NCI-H2171 (cell line): ENCODE measurements at places on chromosomes 3 and 15.

- no peak for DNase-seq
Measured at GRCh38 chr3:99648516-99648915, 10.1 kb downstream of the COL8A1 start.

DNA sequence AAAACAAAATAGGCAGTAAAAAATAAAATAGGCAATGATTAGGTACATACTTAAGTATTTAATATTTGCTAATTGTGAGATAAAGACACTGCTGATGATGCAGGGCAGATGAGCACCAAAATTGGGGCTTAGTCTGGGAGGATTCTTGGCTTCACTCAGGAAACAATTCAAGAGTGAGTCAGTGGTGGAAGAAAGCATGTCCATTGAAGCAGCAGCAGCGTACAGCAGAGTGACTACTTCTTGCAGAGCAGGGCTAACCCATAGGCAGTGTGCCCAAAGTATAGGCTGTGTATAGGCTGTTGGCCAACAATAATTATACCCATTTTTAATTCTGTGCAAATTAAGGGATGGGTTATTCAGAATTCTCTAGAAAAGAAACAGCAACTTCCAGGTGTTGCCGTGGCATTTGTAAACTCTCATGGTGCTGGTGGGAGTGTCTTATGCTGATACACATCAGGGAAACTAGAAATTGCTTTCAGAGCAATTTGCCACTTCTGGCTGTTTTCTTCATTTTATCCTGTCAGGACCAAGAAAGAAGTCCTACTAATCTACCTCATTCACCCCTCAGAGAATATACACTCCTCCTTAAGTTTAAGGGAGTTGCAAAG, 317.3 kb upstream of the NAALADL2 start:
- no peak for DNase-seq

DNA sequence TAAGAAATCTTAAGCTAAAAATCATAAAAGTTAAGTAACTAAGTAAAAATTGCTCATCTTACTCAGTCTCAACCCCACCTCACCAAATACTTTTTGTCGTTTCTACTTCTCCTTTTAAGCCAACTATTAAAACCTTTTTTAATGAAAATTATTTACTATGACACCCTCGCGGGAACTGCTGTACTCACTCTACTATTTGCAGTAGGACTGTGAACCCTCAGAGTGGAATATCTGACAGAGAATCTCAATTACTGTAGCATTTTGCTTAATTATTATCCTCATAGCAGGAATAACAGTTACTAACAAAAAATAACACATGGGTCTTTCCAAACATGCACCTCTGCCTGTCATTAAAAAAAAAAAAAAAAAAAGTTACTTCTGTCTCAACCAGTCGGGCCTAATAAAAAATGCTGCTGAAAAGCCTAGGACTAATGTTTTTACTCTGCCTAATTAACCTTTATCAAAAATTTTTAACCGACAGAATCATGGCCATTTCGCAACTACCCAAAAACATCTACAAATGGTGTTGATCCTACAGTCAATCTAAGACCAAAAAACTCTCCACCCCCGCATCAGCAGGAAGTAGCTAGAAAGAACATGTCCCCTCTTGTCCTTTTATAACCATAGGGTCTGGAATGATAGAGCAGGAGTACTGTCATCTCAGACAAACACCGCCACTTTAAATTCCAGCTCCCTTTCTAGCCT, 10.2 kb downstream of the ALDH1L1 start:
- DNase-seq: no peak

DNA sequence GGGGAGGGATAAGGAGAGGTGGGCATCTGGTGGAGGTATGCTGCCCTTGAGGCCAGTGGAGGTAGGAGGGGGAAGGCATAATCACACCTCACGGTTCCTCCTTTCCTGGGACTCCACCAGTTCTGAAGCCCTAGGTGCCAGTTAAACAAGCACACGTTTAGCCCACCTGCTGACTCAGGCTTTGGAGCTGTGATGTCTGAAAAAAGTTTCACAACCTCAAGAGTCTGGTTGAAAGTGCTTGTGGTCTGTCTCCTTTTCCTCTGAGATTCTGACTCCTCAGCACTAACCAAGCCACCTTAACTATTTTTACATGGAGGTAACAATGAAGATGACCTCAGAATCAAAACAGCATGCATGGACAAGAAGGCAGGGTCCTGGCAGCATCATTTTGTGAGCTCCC, 23.0 kb downstream of the HPS3 start:
- no peak for DNase-seq

DNA sequence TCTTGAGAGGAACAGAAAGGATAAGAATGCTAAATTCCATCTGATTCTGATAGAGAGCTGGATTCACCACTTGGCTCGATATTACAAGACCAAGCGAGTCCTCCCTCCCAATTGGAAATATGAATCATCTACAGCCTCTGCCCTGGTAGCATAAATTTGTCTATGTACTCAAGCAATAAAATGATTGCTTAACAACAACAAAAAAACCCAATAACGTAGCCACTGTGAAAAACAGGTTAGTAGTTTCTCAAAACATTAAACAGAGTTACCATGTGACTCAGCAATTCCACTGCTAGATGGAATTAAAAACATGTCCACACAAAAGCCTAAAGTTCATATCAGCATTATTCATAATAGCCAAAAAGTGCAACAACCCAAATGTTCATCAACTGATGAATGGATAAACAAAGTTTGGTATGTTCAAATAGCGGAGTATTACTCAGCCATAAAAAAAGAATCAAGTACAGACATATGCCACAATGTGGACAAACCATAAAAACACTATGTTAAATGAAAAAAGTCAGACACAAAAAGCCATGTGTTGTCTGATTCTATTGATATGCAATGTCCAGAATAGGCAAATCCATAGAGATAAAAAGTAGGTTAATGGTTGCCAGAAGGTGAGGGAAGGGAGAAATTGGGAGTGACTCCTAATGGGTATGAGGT, 16.8 kb downstream of the BCL2L10 start:
- no peak for DNase-seq

GRCh38 chr15:48887144-48887543, 9.2 kb downstream of the EID1 start:
- DNase-seq: no peak

GRCh38 chr3:79204351-79204750, 563.4 kb downstream of the ROBO1 start:
- no peak for DNase-seq

- DNase-seq: no peak
Measured at GRCh38 chr15:68487087-68487843, 55.3 kb upstream of the ITGA11 start.

GRCh38 chr15:27234593-27234992, 263.6 kb downstream of the GABRG3 start:
- DNase-seq: no peak

DNA sequence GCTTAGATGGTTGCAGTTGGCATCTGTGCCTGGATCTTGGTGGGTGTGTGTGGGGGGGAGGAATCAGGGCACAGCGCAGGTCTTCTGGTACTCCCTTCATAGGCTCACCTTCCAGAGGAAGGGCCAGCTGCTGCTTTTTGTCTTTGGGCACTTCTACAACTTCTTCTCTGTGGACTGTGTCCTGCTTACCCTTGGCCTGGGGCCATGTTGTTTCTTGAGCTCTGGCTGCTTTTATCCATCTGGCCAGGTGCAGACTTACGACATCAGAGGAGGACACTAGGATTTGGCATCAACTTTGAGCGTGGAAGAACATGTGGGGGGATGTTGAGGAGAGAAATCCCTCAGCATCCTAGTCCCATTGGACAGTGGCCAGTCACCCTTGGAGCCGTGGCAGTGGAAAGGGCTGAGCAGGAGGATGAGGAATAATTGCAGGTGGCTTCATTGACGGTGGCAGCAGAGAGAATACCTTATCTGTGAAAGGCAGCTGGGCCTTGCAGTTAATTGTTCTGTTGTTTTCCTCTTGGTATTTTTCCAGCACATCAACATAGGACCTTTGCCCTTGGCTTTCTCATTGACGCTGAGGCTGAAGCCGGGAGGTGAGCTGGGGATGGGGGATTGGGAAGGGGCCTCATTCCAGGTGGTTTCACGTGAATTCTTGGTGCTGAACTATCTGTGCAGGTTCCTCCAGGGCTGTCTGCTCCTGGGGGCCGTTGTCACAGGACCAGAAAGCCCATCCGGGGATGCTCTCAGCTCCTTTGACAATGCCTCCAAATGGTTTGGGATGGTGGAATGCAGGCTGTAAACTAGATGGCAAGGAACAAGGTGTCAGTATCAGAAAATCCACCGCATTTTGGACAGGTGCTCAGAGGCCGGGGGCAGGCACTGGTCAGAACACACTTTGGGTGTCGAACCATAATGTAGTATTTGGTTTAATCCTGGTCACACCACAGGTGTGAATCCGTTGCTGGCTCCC, 9.7 kb downstream of the EPHB1 start:
- DNase-seq: no peak
